ENCODE measurements at places on chromosomes 1 and 21.

DNA sequence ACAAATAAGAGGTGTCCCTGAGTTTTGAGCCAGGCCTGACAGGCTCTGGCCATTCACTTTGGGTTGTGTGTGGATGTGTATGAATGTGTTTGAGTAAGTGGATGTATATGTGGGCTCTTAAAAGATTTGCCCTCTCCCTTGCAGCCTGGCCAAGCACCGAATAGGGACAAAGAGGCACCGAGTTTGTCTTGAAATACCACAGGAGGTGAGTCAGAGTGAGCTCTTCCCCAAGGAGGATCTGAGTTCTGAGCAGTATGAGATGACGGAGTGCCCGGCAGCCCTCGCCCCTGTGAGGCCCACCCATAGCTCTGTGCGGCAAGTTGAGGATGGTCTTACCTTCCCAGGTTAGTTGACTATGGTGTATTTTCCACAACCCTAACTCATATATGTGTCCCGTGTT is 19.0 kb downstream of the KDM4A start:
- DNase-seq = peak; percentile 25

- DNase-seq = no peak
Measured at GRCh38 chr1:40762144-40762923, 21.3 kb upstream of the KCNQ4 start.

GRCh38 chr1:221310180-221310579 is 430.9 kb downstream of the HLX start:
- no peak for DNase-seq

DNA sequence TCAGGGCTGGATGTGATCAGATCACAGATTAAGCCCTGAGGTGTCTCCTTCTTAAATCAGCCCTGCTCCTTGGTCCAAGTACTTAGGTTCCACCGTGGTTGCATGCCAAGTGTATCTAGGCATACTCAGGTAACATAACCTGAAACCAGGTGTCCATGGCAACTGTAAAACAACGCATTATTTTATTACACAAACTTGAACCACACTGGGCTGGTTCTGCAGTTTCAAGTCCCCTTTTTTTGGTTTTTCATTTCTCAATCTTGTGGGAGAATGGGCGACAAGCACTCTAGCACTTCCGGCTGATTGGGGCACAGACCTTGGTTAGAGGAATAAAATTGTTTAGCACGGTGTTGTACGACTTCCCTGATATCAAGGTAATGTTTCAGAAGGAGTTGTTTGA is 65.2 kb downstream of the GBP6 start:
- no peak for DNase-seq

GRCh38 chr1:152458384-152459185 is 44.5 kb upstream of the CRNN start:
- DNase-seq = peak; percentile 87

- peak; percentile 44 for DNase-seq
Measured at GRCh38 chr1:223531742-223532341, 133.7 kb downstream of the CAPN8 start.

GRCh38 chr1:60281360-60281932 is 207.9 kb upstream of the C1orf87 start:
- peak; percentile 87 for DNase-seq

- no peak for DNase-seq
Measured at GRCh38 chr21:42865776-42866160, 13.6 kb downstream of the WDR4 start.

DNA sequence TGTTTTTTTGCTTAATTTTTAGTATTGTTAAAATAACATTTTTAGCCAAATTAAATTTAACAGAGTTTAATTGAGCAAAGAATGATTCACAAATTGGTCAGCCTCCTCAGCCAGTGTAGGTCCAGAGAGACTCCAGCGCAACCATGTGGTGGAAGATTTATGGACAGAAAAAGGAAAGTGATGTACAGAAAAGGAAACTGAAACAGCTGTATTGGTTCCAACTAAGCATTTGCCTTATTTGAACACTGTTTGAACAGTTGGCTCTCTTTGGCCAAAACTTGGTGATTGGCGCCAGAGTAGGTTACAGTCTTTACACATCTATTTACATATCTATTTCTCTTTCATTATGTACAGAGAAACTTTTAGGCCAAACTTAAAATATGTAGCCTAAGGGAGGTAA is 19.4 kb downstream of the RPS6KC1 start:
- peak; percentile 83 for DNase-seq

DNA sequence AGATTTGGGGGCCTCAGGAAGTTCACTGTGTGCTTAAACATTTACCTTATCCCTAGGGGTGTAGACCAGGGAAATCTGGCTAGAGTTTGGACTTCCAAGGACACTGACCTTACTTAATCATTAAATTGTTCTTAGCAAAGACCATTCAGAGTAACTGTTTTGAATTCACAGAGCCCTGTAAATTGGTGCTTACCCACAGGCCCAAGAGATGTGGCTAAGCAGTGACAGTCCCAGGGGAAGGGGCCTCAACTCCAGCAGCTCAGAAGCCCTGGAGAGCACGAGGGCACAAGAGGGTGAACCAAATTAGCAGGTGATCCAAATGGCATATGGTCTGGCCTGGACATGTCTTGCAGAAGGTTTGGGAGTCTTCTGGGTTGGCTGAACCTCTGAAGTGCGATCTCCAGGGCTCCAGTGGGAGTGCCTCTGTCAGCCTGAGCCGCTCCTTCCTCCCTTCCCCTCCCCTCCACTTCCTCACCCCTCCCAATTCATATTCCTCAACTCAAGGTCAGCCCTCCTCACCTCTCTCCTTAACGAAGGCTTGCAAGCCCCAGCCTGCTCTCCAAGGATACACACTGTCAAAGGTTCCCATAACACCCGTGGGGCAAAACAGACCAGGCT is 4.3 kb downstream of the PAQR7 start:
- no peak for DNase-seq

Data from fibroblast of pulmonary artery (primary cell).